NCI-H2171 treated with DMSO at 0.1 percent for 48 hours (cell line): ENCODE measurements at places on chromosomes 12 and 14.

DNA sequence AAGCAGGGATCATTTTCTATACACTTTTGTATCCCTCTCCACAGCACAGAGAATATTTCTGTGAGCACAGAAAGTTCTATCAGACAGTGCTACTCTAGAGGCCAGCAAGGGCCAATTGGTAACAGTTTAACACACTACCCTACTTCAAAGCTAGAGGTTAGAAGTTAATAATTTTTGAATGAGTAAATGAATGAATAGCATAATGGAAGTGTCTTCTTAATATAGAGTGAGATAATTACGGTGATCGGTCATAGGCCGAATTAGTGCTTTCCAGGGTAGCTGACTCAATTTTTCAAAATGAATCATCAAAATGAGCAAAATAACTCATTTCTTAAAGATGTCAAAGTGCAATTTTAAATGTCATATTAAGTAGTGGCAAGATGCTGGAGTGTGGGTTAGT lies 67.0 kb upstream of the CCDC198 start:
- DNase-seq = no peak

DNA sequence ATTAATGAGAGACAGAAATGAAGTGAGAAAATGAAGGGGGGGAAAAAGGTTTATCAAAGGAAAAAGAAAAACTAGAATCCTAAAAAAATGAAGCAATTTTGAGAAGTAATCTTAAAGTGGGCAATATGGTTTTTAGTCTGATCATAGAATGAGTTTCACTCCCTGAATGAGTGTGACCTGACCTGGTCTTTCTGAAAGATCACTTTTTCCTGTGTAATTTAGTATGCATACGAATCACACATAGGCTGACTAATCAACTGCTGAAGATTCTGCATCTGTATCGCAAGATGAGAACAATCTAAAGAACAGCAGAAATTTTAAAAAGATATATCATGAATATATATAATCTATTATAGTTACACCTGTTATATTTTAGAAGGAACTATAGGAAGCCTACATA lies 11.3 kb downstream of the GNPTAB start:
- DNase-seq = no peak

DNA sequence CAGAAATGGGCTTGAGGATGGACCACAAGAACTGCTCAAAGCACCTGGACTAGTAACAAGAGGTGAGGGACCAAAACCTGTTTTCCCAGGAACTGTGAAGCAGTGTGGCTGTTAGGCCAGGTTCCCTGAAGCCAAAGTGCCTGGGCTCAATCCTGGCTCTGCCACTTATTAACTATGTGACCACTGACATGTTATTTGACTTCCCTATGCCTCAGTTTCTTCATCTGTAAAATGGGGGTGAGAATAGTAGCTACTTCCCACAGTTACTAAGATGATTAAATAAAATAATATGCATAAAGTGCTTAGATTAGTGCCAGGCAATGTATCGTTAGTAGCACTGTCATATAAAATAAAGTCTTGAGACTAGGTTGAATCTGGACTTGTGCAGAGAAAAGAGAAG lies 25.6 kb downstream of the SMUG1 start:
- DNase-seq = no peak

- DNase-seq = peak; percentile 62
Observed at GRCh38 chr14:87567618-87568295, 425.2 kb downstream of the GALC start.

DNA sequence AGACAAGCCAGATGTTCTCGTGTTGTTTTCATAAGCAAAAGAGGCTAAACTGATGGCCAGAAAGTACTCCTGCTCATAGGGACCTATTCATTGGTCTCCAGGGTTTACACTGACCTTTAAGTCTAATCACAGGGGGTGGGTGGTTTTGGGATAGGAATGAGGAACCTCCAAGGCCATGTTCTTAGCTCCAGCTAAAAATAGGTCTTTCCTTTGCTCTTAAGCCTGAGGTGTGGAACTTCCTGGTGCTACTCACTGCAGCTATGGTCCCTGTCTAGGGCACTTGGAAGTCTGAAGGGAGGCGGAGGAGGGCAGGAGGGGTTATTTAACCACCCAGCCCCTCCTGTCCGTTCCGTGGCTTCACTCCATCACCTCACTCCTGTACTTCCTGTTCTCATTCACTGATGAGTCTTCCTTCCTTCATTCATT lies 18.6 kb downstream of the GPRC5A start:
- DNase-seq = no peak

DNA sequence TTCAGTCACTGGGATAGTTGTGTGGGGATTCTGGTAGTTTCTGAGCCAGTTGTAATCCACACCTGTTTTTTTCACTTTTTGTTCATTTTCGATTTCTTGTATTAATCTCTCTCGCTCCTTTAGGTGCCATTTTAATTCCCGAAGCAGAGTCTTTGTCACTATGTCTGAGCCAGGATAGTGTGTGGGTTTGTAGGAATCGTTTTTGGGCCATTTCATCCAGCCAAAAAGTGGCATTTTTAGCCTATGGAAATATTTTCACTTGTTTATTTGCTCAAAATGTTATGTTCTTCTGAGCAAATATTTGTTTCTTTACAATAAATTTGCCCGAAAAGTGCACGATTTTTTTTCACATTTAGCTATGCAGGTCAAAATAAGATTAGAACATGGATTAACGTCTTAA lies 867 bp downstream of the RD3L start:
- DNase-seq = no peak

DNA sequence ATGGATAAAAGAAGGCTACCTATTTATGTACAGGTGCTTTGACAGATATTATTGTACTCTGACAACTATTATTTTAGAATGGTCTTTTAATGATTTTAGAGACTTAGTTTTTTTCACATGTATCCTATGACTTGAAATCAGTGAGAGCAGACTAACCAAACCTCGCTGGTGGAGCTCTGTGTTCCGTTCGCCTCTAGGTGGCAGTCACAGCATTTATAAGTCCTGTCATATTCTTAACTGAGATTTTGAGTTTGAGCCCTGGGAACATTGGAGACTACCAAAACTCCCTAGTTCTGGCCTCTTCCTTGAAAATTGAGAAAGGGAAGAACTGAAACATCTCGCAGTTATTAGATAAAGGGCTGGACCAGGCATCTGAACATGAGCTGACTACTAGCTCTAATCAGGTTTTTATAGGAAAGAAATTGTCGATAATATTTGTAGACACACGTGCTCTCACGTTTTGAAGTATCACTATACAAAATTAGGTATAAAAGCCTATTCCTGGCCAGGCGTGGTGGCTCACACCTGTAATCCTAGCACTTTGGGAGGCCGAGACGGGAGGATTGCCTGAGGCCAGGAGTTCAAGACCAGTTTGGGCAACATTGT lies 48.3 kb downstream of the TTLL5 start:
- DNase-seq = peak; percentile 86

GRCh38 chr12:123099560-123100192 lies 51.2 kb downstream of the PITPNM2 start:
- peak; percentile 98 for DNase-seq

GRCh38 chr14:41973178-41973577 lies 366.5 kb downstream of the LRFN5 start:
- DNase-seq = no peak

GRCh38 chr12:64655141-64655540 lies 44.8 kb downstream of the RASSF3 start:
- no peak for DNase-seq

DNA sequence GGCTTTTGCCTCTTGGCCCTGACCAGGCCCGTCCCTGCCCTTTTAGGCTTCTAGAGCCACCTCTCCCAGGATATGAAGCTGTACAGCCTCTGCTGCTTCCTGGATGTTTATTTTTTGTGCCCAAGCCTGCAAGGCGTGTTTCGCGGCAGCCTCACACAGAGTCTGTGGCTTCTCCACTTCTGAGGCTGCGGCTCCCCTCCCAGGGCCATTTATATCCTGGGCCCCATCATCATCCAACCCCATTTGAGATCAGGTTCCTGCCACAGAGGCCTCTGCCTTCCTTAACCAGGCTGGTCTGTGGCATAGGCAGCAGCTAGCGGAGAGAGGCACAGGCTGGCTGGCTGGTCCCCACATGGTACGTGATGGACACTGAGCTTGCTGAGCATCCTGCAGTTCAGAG lies 114.1 kb upstream of the PWP1 start:
- DNase-seq = no peak

DNA sequence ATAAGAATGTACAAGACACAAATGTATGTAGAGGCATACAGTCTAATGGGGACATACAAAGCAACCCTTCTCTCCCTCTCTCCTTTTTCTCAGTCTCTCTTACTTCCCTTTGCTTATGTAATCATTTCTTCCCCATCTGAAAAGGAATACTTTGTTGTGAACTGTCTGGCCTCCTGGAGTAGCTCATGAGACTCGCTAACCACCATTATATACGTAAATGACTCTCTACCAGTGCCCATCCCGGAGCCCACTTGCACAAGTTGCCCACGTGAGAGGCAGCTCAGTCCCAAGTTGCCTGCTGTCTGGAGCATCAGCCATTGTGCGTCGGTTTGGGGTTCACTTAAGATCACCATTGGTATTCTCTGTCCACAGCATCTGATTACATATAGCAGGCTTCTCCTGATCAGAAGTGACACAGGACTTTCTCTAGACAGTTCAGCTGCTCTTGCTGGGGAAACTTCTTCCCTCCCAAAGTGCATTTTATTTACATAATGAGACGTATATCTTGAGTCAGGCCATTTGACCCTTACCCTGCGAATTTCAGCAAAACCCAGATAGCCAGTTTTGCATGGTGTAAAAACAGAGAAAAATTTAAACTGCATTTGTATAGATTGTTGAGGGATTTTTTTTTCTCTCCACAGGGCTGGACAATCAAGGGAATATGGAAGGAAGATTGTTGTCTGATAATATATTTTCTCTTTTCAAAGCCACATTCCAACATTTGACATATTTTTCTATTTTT lies 220.7 kb upstream of the EGLN3 start:
- no peak for DNase-seq

DNA sequence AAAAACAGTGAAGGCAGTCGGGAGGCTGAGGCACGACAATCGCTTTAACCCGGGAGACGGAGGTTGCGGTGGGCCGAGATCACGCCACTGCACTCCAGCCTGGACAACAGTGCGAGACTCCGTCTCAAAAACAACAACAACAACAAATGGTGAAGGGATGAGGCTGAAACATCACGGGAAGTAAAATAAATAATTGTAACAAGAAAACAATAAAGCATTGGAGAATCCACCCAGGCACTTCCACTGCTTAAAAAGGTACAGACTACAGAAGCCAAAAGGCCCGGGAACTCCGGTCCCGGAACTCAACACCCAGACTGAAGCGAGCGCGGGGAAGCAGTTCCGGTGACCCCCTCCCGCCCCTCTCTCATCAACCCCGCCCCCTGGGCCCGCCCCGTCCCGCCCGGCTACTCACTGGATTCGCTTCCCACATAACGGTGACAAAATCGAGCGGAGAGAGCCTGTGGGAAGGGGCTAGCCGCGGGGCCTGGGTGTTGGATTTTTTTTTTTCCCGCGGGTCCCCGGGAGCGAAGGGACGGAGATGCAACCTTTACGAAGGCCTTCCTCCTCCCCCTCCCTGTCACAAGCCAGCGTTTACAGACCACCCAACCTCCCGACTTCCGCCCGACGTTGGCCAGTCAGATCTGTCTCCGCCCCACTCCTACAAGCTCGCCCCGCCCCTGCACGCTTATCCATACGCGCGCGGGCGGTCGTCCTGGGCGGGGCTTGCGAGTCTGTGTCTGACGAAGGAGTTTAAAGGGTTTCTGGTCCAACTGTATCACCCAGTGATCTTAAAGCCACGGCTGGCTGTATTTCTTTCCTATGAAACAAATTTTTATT lies at the start of gene PARP11:
Gene PARP11, minus strand, starts transcription at position 600 of the 837 bp plus-strand sequence. Its CDS starts 170 bp downstream, at position 430.
- peak; percentile 100 for DNase-seq

DNA sequence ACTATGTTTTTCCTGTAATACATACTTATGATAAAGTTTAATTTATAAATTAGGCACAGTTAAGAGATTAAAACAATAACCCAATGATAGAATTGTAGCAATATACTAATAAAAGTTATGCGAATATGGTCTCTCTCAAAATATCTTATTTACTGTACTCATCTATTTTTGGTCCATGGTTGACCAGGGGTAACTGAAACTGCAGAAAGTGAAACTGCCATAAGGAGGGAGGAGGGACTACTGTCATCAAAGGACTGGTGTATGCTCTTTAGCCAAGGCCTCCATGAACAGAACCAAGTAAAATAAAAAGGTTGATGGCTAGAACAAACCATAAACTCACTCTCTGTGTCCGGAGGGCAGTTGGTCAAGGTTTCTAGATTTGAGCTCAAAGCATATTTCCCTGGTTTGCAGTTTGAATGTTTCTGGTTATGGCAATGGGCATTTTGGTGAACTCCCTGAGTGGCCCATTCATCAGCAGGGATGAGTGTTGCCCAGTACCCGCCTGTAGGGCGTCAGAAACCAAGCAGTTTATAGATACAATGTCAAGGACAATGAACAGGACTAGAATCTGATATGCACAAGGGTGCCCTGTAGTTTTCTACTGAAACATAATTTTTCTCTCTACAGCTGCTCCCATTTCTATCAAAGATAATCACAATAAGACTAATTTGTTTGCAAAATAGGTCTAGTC lies 19.8 kb downstream of the LEMD3 start:
- DNase-seq = no peak

GRCh38 chr12:89521364-89522223 lies 3.0 kb downstream of the GALNT4 start:
- no peak for DNase-seq

DNA sequence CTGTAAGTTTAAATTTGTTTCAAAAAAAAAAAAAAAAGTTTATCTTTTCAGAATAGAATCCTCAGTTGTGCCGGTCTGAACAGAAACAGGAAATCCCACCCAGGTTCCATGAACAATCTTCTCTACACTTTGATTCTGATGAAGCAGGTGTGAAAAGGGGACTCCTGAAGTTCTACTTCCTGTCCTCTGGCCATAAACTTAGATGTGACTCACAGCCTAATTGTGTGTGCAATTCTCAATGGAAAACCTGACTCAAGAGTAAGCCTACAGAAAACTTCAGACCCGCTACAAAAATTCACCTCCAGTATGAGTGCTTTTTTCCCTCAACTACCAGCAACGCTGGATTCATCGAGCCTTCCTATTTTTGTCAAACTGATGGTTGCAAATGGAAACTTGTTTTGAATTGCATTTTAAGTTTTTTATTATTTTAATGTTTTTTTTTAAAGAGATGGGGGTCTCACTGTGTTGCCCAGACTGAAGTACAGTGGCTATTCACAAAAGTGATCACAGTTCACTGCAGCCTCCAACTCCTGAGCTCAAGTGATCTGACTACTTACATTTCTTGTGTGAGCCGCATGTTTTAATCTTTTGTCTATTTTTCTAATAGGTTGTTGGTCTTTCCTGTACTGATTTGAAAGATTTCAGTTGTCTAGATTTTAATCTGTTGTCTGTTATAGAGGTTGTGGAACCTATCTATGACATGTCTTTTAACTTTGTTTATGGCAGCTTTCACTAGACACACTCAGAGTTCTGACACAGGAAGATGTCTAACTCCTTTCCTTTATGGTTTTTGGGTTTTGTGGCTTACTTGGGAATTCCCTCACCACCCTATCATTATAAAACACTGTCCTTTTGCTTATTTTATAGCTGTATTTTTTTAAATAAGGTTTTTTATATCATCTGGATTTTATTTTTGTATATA lies 37.6 kb downstream of the ATG14 start:
- no peak for DNase-seq
